COLO829 (cell line): ENCODE measurements at places on chromosomes 11 and 22.

DNA sequence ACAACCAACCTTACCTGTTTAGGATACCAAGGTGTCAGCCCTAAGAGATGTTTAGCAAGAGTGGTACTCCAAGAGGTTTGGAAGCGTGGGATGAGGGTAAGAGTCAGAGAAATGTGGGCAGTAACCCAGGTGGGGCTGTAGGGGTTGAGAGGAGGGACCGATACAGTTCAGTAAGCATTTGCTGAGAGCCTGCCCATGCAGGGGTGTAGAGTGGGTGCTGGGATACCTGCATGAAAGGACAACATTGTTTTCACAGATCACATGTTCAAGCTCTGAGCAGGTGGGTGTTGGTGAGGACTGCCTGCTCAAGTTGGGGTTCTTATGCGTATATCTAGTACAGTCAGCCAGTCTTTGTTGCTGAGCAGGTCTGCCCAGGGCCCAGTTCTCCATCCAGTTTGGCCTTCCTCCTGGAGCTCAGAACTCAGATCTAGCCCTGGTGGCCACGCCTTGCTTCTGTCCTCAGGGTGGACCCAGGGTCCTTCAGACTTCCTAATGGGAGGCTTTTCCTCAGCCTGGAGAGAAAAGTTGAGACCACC is 14.8 kb downstream of the PPFIBP2 start:
- no peak for DNase-seq

DNA sequence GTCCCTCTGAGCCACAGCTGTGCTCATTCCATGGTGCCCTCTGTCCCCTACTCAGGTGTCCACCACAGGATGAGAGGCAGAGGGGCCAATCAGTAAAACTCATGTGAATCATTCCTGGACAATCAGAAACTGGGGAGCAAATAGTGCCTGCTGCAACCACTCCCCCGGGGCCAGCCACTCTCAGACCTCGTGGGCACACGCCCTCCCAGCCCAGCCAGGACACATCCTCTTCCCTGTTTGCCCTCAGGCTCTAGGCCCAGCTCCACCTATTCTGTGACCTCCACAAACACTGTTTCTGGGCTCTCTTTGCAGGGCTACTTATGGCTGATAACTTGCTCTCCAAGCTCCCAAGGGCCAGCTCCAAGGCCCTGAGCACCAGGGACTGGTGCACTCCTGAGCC is 14.0 kb upstream of the KCTD14 start:
- DNase-seq = no peak

DNA sequence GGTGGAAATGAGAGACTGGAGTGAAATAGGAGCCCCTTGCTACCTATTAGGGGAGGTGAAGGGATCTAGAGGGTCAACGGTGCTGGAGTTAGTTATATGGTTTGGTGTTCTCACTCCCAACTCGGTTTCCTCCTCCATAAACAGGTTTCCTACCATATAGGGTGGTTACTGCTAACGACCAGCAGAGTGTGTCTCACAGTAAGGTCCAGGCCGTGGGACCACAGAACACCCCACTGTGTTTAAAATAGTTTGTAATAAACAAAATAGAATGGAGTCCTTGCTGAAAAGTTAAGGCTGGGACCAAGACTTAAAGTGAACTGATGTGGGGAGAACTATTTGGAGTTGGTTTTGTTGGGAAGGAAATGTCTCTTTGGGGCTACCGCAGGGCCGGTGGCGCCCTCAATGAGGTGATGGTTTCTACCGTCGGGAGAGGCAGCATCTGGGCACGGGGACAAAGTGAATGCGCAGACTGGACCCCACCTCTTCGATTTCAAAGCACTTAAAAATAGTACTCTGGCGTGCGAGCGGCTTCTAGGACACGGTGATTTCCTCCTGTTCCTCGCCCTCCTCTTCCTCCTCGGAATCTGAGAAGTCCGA is 4.5 kb downstream of the DBX1 start:
- DNase-seq = no peak

DNA sequence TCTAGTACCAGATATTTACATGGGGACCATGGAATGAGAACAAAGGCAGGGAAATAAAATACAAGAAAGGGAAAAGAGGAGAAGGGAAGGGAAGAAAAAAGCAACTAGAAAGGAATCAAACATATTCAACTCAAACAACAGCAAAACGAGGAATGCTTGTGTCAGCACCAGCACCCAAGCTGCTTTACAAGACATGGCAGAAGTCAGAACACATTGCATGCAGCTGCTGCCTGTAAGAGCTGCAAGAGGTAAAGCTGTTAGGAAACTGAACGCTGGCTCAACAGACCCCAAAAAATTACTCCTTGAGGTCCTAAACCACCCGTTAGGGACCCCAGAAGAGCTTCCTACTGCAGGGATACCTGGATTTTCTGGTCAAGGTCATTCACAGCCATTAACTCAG is 296.9 kb downstream of the OPCML start:
- no peak for DNase-seq

- DNase-seq = no peak
These were observed 82.8 kb downstream of the NAT10 start for GRCh38 chr11:34188181-34188580.

- no peak for DNase-seq
These were observed 3.3 kb downstream of the PRR33 start for GRCh38 chr11:1888347-1888753.

DNA sequence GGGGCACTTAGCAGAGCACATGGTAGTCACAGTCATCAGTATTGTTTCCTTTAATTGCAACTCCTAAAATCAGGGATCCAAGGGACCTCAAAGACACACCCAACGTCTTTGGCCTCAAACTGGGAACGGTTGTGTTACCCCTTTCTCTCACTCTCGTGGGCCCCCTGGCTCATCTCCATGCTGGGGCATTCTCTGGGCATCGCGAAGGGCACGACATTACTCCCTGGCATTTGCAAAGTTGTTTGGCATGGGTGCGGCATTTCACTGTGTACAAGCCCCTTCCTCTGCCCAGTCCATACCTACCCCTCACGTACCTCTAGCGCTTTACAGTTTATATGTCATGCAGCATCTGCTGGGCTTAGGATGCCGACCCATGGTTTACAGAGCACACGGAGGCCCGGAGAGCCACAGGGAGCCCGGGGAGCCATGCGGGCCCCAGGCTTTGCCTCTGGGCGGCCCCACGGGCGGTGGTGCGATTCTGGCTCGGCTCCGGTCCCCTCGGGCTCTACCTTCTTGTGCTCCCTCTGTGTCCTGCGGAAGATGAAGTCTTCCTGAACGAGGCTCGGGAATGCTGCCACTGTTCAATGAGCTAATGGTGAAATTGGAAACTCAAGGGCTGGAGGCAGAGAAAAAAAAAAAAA is 21.9 kb upstream of the CACNG2 start:
- DNase-seq = no peak

DNA sequence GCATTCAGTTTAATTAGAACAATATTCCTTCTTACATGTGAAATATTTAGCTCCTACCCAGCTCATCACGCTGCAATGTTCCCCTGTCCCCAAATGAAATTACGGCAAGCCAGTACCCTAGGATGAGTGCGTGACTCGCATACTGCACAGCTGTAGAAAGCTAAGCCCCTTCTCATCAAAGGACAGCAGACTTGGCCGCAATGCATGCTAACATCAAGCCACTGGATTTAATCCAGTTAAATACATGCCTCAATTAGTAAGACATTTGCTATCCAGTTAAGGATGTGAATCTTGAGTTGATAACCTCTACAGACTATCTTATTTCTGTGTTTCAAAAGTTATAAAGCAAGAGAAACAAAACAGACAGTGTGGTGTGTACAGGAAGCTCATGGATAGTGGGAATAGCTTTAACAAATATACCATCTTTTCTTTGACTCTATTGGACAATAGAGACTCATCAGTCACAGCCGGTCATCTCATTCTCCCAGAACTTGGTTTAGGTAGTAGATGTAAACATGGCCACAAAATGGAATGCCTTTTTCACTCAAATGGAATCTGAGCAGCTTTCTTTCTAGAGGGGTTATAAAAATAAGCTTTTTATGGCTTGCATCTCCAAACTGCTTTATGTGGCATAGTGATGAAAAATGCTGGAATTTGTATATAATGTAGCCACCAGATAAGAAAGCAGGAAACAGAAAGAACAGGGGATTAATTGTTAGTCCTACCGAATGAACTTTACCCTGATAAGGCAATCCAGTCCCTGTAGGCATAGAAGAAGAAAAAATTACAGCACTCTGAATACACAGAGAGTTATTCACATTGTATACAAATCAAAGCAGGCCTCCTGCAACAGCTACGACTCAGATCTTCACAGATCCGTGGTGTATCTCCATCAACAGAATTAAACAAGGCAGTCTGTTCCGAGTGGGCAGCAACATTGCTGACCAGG is 224.1 kb downstream of the CADM1 start:
- peak; percentile 70 for DNase-seq

- no peak for DNase-seq
These were observed 721.2 kb downstream of the LUZP2 start for GRCh38 chr11:25218036-25218435.

- DNase-seq = no peak
These were observed 552 bp downstream of the DSCAML1 start for GRCh38 chr11:117796456-117796871.

- no peak for DNase-seq
These were observed 43.7 kb downstream of the WNT11 start for GRCh38 chr11:76162336-76163288.

- no peak for DNase-seq
These were observed 390.0 kb upstream of the CNTN5 start for GRCh38 chr11:98630736-98631135.
